Fibroblast of the conjunctiva (primary cell): ENCODE measurements at places on chromosomes 5 and 9.

DNA sequence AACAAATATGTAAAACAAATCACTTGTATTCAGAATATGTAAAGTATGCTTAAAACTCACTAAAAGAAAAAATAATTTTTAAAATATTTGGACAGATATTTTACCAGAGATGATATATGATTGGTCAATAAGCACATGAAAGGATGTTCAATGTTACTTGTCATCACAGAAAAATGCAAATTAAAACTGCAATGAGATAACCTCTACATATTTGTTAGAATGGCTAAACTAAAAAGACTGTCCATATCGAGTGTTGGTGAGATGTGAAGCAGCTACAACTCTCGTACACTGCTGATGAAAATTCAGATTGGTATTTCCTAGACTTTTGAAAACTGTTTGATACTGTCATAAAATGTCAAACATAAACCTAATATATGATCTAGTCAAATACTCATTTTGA, 685.1 kb downstream of the DTWD2 start:
- DNase-seq = no peak

DNA sequence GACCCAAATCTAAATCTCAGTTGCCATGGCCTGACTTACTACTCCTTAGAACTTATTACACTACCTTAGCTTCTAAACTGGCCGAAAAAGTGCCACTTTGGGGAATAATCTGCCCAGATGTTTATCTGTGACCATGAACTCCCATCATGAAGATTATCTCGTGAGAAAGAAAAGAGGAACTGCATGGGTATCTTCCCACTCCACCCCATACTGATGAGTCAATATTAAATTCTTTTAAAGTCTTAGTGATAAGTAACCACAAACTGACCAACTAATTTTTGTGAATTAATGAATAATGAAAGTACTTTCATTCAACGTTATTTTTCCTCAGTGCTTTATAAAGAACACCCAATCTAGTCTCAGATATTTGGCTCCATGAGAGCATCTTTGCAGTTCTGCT, 493.5 kb downstream of the EBF1 start:
- DNase-seq = no peak

- peak; percentile 17 for DNase-seq
These were observed 132.0 kb downstream of the FAM174A start for GRCh38 chr5:100667161-100667630.

DNA sequence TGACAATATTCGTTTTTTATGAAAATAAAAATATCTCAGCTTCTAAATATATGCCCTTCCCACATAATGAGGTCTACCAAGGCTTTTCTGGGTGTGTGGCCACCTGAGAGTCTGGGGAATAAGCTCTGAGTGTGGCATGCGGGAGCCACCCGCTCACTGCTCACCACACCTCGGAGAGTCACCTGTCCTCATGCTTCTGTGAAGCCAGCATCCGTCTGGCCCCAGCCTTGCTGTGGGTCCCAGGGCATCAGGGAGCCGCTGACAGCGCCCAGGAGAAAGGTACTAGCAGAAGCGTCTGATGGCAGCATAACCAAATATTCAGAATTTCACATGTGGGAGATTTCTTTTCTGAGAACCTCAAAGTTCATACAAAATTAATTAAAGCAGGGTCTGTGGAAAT, 133.2 kb upstream of the IRX4 start:
- DNase-seq = no peak

GRCh38 chr5:88117546-88117945, 151.1 kb downstream of the TMEM161B start:
- DNase-seq = no peak

GRCh38 chr5:59146729-59147128, 563.9 kb downstream of the RAB3C start:
- no peak for DNase-seq

GRCh38 chr5:120327180-120327579, 136.9 kb upstream of the PRR16 start:
- peak; percentile 0 for DNase-seq

DNA sequence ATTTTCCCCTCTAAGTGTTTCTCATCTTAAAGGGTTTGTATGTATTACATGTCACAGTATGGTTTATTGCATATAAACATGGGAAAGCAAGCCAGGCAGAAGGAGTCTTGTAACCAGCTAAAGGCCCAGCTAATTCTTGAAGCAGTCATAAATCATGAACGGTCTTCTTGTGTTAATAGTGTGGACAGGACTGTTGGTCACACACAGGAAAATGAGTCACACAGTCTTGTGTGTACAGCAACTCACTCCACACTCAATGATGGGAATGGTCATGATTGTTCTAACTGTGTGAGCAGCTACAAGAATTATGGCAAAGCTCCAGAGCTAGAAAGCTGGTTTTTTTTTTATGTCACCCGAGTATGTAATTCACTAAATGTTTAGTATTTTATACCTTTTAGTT, 123.9 kb downstream of the GHR start:
- DNase-seq = no peak

DNA sequence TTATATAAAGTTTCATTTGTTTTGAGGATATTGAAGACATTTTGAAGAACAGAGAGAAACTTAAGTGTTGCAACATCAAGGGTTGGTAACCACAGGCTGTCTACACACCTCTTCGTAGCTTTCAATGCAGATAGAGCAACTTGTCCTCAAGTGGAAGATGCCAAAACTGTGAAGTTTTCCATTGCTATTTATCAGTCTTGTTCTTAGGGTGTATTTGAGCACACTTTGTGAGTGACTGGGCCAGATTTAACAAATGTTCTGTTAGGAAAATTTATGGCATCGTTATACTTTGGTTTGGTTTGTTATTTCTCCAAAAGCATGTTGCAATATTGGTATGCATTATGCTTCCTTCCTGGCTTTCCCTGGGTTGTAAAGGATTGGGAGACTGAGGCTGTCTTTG, 31.6 kb downstream of the NNT start:
- no peak for DNase-seq

- DNase-seq = no peak
These were observed 33.2 kb downstream of the MRPS27 start for GRCh38 chr5:72286798-72287197.
